ENCODE measurements at places on chromosomes 11 and 22. TPM values are rescaled to one million over a fixed set of nuclear protein-coding genes. Genes with fewer than 3 reads are reported as not detected.

SMCO4 gene
- total RNA-seq = 18.8 TPM

- DNase-seq = no peak
Observed at GRCh38 chr11:115409691-115410220, 94.5 kb downstream of the CADM1 start.

ZBTB16 gene
- total RNA-seq = not detected

GRCh38 chr22:21047035-21047661 is 1.4 kb downstream of the LRRC74B start:
- no peak for DNase-seq

DNA sequence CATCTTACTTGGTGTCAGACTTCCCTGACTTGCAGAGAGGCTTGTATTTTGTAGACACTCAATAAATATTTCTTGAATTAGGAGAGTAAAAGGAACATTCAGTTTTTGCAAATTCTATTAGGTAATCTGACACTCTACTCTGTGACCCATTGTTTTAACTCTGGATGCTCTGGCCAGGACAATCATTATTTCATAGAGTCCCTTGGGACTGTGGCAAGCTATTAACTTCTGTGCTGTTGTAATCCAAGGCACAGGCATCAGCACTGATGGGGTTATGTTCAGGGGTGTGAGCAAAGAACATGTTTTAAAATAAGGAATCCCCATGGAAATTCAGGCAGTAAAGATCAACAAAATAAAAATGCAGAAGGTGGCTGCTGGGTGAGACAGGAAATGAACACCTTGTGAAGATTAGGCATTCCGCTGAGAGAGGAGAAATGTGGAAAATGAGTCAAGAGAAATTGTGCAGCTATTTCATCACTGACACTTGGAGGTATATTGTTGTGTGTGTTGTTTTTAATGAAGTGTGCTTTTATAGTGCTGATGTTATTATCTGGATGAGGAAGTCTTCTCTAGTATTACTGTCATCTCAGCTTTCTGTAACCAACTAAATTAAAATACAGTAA is 175.2 kb downstream of the WNT11 start:
- peak; percentile 17 for DNase-seq

GRCh38 chr11:126438272-126438671 is 82.8 kb downstream of the ST3GAL4 start:
- no peak for DNase-seq

DNA sequence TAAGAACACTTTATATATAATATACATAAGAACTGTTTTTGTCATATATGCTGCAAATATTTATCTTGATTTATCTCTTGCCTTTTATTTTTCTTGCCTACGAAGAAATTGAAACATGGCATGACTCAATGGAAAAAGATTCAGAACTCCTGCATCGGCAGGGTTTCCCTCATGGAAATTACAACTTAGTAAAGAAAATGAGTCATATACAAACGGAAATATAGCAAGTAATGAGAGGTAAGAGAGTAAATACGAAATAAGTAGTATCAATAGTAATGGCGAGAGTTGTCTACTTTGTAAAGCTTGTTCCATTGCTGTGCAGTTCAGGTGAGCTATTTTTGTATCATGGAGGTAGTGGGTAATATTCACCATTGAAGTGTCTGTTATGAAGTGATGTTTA is 350.4 kb downstream of the DDX10 start:
- DNase-seq = peak; percentile 81

E2F8 gene
- 2.7 TPM for total RNA-seq

GRCh38 chr11:81700076-81700475 is 1033.6 kb downstream of the FAM181B start:
- peak; percentile 8 for DNase-seq

CADM1 gene
- 30.1 TPM for total RNA-seq

GRCh38 chr11:131618201-131618600 is 247.8 kb downstream of the NTM start:
- DNase-seq = no peak

DNA sequence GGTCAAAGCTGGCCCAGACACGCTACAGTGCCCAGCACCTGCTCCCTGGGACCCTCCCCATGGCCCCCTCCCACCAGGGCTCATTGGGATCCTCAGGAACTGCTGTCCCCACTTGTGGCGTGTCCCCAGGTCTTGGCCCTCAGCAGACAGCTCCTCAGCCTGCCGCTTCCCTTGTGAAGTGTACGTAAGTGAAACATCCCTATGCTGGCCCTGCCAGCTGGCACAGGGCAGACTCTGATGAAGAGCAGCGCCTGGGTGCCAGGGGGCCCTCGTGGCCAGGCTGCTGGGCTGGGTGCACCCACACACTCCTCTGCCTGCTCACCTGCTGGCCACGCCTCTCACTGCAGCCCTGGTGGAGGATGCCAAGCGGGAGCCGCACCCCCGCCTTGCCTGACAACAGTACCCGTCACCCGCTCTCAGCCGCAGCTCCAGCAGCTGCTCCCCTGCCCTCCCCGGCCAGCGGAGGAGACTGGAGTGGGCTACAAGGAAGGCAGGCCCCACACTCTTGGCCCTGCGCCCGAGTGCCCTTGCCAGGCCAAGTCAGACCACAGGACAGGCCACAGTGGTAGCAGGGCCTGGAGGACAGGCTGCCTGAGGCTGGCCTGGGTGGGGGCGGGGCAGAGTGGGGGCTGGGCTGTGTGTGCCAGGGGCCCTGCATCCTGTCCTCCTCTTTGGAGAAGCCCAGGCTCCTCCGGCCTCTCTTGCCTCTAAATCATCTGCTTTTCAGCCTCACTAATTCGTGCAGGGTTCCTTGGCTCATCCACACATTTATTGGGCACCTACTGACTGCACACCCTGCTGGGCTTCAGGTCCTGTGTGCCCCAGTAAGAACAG is 39.5 kb downstream of the IGF2 start:
- no peak for DNase-seq

FAM181B gene
- total RNA-seq = not detected

ANO9 gene
- total RNA-seq = not detected

- DNase-seq = peak; percentile 10
Observed at GRCh38 chr22:24554313-24555164, at the start of gene GUCD1. GUCD1 (minus strand) TSS chr22:24555138; CDS start chr22:24554991, 147 bp downstream.

- peak; percentile 27 for DNase-seq
Observed at GRCh38 chr22:36873614-36874308, 13.0 kb downstream of the NCF4 start.

FGF4 gene
- not detected for total RNA-seq

GRCh38 chr22:32048069-32048468 is 5.0 kb downstream of the SLC5A1 start:
- no peak for DNase-seq

- DNase-seq = no peak
Observed at GRCh38 chr11:75301601-75302345, 49.7 kb downstream of the ARRB1 start.

OR4A16 gene
- total RNA-seq = not detected

GRCh38 chr11:59283825-59284772 is 71.4 kb upstream of the MPEG1 start:
- DNase-seq = peak; percentile 34

- DNase-seq = no peak
Observed at GRCh38 chr22:32119568-32120235, 39.4 kb downstream of the C22orf42 start.

DNA sequence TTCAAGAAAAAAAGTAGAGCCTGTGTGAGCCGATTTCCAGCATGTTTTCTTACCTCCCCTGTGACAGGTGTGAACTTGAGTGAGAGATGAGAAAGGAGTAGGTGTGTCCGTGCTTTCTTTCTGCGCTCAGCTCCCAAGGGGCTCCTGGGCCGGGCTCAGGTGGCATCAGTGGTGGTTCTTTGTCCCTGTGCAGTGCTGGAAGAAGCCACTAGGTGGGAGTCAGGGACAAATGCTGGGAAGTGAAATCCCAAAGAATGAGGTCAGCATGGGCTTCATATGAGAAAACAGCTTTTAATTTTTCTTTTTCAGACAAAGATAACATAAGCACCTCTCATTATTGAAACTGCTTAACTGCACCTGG is 57.8 kb downstream of the PPFIBP2 start:
- DNase-seq = peak; percentile 61

DNA sequence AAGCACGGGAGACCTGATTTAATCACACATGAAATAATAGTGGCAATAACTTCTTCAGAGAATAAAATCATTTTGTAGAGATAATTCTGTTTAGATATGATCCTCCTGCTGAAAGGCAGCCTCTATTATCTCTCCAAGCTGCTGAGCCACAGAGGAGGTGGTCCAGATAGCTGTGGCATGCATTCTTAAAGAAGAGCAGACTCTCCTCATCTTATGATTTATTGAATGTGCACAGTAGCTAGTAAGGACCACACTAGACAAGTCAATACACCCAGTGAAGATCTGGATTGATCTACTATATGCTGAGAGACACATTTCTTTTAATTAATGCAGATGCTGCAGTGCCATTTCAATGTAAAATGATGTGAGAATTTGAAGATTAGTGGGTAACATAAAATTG is 552.9 kb upstream of the ANO3 start:
- no peak for DNase-seq

INS gene
- total RNA-seq = not detected

Data from HT1080 (cell line).